ENCODE measurements at places on chromosomes 5 and 9.

GRCh38 chr9:10443181-10443867, 169.5 kb downstream of the PTPRD start:
- DNase-seq, result no peak

GRCh38 chr5:169347786-169348185, 46.8 kb upstream of the SLIT3 start:
- DNase-seq, result no peak

- no peak for DNase-seq
Measured at GRCh38 chr5:45696206-45696836, at the start of gene HCN1. Gene HCN1 (minus strand): TSS chr5:45696380.

- DNase-seq, result no peak
Measured at GRCh38 chr9:106753155-106753671, 109.8 kb upstream of the ZNF462 start.

DNA sequence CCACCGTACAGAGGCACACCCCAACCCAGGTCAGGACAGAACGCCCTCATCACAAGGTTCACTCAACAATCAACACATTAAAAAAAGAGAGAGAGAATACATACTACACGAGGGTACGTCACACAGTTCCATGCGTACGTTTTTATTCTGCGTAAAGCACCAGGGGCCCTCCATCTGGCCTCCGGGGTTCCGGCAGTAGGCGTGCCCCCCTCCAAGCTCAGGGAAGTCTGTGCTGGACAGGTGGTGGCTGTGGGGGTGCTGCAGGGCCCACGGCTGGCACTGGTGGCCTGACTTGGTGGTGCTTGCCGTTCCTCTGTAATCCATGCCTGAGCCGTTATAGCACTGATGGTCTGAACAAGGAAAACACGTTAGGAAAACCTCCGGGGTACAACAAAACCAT, 219.2 kb downstream of the ROR2 start:
- no peak for DNase-seq

- DNase-seq, result no peak
Measured at GRCh38 chr9:112162621-112163413, 12.3 kb downstream of the SUSD1 start.

- DNase-seq, result peak; percentile 34
Measured at GRCh38 chr5:120152472-120152871, 311.6 kb upstream of the PRR16 start.

DNA sequence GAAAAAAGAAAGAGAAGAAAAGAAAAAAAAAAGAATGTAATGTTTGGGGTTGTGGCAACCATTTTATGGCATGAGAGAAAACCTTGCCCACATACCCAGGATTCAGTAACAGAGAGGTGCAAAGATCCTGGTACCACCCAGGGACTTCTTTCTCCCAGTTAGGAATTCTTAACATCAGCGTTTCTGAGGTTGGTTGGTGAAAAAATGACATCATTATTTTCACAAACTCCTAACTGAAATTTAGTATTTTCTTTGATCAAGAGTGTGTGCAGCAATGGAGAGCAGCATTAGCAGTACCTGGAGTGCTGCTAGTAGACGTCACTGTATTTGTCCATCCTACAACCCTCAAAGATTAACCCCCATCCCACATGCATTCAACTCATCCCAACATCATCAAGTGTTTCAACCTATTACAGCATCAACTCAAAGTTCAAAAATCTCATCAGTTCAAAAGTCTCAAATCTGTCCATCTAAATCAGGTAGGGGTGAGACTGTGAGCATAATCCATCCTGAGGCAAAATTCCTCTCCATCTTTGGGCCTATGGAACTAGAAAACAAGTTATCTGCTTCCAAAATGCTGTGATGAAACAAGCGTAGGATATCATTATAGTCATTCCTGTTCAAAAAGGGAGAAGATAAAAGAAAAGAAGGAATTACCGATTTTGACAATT, 60.1 kb upstream of the MSX2 start:
- DNase-seq, result no peak

DNA sequence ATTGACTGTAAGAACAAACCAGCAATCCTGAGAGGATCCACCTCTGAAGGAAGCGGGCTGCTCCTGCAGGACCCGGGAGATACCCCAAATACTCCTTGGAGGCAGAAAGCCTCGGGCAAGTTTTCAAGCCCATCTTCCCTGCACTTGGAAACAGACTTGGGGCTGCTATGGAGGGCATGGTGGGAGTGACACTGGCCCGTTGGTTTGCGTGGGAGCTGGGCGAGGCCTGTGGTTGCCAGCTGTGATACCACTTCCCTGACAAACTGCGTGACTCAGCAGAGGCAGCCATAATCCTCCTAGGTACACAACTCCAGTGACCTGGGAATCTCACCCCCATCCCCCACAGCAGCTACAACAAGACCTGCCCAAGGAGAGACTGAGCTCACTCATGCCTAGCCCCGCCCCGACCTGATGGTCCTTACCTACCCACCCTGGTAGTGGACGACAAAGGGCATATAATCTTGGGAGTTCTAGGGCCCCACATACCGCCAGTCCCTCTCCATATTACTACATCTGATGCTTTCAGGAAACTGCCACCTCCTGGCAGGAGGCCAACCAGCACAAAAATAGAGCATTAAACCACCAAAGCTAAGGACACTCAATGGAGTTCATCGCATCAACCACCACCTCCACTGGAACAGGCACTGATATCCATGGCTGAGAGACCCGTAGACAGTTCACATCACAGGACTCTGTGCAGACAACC, 38.1 kb upstream of the VLDLR start:
- no peak for DNase-seq

DNA sequence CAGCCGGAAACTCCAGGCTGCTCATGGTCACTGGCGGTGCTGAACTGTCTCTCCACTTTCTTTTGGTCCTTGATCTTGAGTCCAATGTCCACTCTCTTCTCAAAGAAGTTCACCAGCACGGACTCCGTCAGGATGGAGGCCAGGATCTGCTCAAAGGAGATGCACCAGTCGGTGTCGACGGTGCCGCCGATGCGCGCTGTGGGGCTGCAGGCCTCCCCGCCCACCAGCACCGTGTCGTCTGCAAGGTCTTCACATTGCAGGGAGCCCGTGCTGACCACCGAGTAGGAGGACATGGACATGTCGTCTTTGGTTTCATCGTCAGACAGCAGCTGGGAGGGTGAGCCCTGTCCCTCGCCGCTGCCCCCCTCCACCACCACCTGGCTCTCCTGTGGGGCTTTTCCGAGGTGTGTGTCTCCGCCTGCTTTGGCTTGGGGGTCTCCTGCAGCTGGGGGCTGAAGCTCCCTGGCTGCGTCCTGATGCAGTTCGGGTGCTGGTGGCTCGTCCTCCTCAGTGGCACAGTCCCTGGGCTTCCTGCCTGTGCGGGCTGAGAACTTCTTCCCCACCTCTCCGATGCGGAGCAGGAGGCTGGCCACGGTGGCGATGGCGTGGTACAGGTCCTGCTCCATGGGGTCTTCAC, 5.0 kb upstream of the MRNIP start:
- no peak for DNase-seq

- no peak for DNase-seq
Measured at GRCh38 chr5:56175021-56175420, 58.1 kb downstream of the ANKRD55 start.

All from HS-27A (cell line).